Endothelial cell of umbilical vein (primary cell): ENCODE measurements at places on chromosomes 6 and 20.
A peak's percentile ranks its signal among the peaks of the same experiment; 100 is the strongest.

DNA sequence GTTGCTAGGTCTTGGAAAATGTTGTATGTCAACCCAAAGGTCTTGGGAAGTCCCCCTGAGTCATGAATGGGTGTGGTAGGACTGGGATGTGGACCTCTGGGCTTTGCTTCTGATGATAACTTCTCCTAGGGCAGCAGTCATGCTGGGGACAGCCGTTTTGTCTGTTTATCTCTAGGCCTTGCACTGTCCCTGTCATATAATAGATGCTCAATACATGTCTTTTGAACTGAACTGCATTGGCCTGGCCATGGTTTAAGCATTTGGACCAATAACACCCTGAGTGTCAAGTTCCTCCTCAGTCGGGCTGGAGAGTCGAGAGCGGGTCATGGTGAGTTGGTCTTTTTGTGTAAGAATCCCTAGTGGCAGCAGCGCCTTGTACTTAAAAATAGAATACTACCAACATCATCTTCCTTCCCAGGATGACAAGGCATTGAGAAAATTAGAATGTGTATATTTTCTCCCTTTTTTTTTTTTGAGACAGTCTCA, 43.1 kb downstream of the E2F3 start:
- no peak for DNase-seq

DNA sequence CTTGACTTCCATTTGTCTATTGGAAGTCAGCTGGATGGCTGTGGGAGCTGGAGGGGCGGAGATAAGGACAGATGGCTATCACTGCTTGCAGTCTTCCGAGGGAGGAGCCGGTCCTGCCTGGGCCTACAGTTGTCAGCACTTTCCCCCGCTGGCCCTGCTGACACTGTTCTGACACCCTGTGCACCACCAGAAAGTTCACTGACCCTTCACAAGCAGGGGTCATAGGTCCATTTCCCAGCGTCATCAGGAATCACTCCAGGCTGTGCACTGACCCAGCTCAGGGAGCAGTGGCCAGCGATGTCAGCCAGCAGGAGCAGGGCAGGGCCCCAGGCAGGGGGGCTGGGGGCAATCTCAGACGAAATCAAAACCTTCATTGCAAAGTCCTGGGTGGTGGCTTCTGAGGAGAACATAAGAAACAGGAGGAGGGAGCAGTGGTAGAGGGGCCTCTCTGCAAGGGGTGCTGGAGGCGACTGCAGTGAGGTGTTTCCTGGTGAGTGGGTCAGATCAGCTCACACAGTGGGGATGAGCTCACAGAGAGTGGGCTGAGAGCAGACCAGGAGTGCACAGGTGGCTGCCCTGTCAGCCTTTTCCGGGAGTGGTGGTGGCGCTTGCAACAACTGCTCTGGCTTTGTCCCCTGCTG, 26.5 kb upstream of the PLEKHG1 start:
- DNase-seq: no peak

DNA sequence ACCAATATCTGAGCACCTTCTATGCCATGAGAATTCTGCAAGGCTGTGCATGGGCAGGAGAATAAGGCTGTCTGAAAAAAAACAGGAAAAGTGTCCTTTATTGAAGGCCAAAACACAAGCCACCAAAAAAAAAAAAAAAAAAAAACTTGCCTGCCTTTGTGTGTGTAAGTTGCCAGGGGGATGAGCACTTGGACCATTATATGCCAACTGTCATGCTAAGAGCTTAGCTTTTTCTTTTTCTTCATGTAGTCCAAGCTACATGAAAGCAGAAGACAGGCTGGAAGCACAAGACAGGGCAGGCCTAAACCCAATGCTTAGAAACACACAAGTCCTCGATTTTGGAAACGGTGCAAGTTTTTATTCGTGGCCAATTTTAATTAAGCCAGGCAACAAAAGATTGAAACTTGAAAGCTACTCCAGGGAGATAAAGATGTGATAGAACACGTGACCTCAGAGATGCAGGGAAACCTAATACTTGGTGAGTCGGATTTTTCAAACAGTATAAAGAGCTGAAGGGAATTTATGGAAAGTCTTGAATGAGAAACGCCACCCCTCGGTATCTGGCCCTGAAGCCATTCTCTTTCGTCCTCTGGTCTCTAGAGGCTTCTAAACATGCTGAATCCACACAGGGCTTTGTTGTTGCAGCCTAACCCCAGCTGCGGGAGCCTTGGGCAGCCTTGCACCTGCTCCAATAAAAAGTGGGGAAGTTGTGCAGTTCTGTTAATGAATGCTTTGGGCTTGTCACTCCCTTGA, 8.6 kb downstream of the BMP7 start:
- no peak for DNase-seq

- no peak for DNase-seq
These were observed 202.8 kb upstream of the CST7 start for GRCh38 chr20:24746351-24746685.

DNA sequence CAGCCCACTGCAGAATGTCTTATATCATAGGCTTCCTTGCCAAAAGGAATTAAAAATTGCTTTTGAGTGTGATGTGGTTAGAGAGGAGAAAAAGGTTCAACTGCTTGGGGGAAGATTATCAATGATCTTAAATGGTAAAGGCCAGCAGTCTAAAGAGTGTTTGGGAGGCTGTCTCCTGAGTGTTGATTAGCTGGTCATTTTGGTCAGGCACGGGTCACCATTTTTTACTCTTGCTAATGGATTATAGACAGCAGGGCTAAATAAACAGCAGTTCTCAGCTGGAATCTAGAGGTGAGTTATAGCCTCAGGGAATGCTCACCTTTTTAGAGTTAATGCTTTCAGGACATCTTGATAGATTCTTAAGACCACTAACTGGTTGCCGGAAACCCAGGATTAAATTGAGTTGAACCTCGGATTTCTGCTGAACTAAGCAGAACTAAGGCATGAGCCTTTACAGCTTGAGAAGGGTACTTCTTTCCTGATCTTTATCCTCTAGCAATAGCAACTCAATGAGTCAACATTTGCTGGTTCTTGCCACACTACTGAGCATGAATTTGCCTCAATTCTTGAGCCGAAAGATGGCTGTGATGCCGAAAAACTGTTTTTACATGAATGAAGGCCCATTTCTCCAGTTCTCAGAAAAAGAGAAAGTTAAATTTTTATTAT, 120.4 kb downstream of the LRRC1 start:
- DNase-seq: no peak

DNA sequence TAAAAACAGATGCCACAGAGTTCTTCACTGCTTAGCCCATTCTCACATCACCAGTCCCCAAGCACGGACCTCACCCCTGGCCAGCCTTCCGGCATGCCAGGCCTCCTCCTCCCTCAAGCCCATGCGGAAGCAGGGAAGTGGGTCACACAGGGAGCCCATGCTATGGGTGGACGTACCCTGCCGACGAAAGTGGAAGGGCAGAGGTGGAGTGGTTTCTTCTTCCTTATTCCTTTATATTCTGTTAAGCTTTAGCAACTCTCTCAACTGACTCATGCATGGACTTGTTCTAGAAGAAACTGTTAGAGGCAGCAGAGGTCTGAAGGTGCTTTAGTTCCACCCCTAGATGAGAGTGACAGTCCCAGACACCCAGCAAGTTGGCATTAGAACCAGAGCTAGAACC, 118.6 kb downstream of the LY86 start:
- DNase-seq: no peak

GRCh38 chr6:52579006-52579660, 2.3 kb upstream of the TRAM2 start:
- no peak for DNase-seq

- DNase-seq: no peak
These were observed 2.2 kb upstream of the ARHGAP40 start for GRCh38 chr20:38599410-38599882.

DNA sequence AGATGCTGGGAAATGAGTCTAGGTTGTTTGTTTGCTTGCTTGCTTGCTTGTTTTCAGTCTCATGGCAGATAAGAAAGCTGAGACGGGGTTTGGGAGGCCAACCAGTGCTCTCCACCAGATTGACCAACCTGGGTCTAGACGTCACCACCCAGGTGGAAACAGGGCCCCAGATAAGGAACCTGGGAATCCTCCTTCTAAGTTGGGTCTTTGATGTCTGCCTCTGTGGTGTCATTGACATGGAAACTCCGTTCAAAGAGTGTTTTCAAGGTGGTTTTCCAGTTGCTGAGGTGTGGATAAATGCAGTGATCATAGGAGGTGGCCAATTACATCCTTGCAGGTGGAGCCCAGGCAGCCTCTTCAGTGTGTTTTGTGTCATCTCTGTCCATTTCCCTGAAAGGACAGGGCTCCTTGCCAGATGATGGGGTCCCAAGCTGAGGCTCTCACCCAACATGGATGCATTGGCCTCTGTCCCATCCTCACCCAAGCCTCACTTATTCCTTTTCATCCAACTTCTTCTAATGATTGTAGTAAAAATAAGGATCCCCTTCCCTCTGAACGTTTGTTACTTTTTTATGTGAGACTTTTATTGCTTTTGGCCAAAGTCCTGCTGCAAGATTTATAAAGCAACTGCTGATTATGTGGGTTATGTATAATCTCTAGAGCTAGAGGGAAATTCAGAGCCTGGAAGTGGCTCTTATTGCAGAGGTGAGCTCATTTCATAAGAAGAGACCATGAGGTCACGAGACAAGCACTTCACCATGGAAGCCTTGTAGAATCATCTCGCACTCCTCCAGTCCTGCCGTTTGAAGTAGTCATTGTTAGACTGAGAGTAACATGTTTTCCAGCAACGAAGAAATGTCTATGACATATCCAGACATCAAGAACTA, 32.0 kb upstream of the SYNDIG1 start:
- DNase-seq: no peak

- no peak for DNase-seq
These were observed 43.6 kb downstream of the CTCFL start for GRCh38 chr20:57481281-57481711.

DNA sequence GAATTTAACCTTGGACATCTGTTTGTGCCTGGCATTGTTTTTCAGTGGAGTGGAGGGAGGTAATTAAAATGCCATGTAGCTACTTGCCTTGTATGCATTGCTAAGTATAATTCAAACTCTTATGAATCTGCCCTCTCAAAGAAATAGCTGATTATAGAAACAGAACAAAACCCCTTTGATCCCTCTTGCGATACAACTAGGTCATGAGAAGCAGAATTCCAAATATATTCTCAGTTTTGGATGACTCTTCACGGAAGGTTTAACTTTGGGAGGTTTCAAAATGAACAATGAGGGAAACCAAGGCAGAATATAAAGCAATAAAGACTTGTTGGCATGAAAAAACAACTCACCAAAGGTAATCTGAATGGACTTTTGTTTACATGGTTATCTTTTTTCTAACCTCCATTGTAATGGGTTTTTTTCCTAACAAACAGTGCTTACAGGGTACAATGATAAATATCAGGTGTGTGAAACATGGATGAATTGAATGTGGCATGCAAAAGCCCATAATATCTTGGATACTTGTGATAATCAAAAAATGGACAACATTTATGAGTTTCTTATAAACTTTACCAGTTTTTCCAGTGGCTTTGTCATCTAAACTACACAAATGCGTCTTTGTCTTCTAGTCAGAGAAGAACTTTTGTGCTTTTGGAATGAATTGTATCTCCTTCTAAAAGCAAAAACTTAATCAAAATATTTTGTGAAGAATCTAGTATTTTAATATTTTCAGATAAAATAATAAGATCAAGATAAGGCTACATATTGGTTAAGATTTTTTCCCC, 15.7 kb upstream of the HEY2 start:
- no peak for DNase-seq

DNA sequence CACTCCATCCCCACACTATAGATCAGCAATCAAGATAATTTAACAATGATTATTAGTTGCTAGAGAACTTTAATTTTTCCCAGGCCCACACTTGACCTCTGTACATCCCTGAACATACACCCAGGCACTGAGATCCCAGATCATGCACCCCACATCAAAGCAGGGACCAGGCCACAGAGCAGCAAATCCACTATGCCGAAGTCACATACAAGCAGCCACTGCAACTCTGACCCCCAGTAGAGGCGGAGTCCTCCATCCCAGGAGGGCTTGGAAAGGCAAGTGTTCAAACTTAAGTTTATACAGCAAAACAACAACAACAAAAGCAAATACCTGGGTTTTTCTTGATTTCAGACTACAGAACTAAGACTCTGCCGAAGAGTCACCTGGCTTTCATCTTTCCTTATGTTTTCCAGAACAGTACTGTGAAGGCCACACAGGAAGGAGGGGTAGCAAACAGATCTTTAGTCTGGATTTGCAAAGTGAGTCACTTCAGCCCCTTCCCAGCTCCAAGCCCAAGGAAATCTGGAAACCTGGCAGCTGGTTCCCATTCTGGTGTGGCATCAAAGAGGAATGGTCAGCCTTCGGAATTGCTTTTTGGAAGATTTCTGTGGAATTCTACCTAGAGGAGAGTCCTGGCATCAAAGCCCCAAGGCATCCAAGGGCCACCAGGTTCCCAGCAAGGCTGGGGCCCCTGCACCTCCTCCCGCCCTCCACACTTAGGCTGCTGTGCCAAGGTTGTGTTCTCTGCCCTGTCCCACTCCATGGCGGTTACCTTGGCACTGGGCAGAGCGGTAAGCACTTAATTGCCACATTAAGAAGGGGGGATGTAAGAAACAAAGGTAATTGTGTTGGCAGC, 7.3 kb downstream of the JAG1 start:
- peak; percentile 46 for DNase-seq

GRCh38 chr6:142087950-142088857, 44.5 kb upstream of the GJE1 start:
- no peak for DNase-seq

- DNase-seq: no peak
These were observed 36.5 kb upstream of the RFPL4B start for GRCh38 chr6:112310439-112311125.

DNA sequence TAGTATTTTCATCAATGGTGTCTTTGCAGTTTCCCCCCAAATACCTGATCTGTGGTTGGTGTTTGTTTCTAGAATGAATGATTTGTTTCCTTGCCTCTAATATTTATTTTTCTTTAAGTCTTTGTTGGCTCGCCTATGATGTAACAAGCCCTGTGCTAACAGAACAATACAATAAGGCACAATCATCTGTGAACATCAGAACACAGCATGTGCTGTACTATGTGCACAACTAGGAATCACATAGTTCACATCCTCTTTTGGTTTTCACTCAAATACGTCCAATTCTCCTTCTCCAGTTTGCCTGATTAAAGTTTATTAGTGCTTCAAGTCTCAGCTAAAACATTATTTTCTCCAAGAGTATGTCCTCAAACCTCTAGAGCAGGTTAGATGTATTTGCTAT, 613.1 kb downstream of the EPHA7 start:
- DNase-seq: no peak

GRCh38 chr6:63910863-63911551, 275.4 kb downstream of the PHF3 start:
- no peak for DNase-seq

GRCh38 chr6:95723638-95724037, 146.3 kb downstream of the MANEA start:
- no peak for DNase-seq

- DNase-seq: no peak
These were observed 517.0 kb downstream of the BTBD3 start for GRCh38 chr20:12434672-12435071.
